AG20443 (cell line): ENCODE measurements at places on chromosomes 6 and 20.

DNA sequence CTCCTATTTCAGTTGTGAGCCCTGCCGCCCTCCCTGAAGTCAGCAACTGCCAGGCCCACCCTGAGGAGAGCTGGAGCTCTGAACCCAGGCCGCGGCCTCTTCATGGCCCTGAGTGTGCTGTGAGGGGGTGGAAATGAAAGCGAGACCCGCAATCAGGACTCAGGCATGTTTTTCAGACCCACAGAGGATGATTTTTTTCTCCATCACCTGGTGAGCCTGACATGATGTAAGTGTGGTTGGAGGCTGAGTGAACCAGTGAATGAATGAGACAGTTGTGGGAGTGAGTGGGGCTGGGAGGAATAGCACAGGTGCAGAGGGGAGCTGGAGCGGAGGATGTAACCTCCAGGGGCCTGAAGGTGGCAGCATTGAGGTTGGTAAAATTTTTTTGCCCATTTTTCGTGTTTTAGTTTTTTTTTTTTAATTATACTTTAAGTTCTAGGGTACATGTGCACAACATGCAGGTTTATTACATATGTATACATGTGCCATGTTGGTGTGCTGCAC is 18.3 kb downstream of the RAET1L start:
- DNase-seq, result peak; percentile 51

- peak; percentile 88 for DNase-seq
These were observed 19.6 kb downstream of the RRBP1 start for GRCh38 chr20:17662333-17663039.

GRCh38 chr6:32154514-32155161 is 697 bp downstream of the PPT2 start:
- peak; percentile 68 for DNase-seq

DNA sequence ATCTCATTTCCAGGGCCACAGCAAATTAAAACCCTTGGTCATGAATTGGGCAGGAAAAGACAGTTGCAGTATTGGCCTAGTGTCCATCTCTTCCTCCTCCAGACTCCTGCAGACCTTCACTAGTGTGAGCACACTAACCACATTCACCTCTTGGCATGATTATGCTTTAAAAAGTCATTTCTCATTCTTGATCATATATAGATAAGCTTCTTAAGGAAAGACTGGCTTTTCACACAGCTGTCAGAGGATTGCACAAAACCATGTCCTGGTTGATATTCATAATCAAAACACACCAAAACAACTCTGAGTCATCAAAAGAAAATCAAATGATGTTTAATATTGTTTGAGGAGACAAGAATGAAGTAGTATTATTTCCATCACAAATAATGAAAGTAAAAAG is 52.1 kb downstream of the TMEM200A start:
- no peak for DNase-seq

DNA sequence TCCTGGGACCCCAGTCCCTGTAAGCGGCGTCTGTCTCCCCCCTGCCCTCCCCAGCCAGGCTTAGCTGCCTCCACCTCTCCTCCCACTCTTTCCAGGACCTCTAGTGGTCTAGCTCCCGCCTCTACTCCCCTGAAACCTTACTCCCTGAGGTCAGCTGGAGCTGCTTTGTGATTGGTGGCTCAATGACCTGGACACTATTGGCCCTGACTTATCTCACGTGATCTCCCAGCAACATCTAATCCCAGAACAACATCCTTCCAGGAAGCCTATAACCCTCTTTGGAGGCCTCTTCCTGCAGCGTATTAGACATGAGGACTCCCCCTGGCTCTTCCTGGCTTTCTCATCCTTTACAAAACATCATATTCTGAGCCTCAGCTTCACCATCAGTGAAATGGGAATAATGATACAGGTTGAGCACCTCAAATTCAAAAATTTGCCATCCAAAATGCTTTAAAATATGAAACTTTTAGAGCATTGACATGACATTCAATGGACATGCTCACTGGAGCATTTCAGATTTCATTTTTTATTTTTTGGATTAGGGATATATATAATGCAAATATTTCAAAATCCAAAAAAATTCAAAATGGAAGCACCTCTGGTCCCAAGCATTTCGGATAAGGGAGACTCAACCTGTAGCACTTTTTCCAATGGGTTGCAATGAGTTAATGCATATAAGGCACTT is 16.3 kb upstream of the SRC start:
- DNase-seq, result no peak

DNA sequence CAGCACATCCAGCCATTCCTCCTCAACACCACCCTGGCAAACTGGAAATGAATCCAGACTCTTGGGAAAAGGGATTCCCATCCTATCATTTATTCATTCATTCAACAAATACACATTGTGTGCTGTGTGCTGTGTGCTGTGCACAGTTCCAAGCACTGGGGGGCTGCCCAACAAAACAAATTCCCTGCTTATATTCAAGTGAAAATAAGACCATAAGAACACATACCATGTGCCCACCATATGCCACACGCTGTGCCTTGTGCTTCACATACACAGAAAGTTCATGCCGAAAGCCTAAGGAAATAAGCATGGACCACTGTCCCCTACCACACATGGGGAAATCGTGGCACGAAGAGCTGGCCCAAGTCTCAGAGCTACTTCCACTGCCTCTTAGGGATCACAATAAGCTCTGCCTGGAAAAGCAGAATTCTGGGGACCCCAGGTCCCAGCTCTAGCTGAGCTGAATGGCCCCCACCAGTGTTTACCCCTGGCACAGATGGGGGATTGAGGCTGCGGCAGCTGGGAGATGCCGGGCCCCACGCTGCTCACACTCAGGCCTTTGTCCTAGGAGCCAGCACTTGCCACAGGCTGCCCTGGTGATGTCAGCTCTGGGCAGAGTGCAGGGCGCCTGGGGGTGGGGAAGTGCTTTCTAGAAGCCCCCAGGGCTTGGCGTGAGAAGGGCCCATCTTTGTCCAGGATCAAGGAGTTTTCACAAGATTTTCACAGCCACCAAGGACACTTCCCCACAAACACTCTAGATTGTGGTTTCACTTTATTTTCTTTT is 99.6 kb downstream of the PREX1 start:
- DNase-seq, result no peak

- peak; percentile 29 for DNase-seq
These were observed 505.3 kb upstream of the JAG1 start for GRCh38 chr20:11178946-11179654.

DNA sequence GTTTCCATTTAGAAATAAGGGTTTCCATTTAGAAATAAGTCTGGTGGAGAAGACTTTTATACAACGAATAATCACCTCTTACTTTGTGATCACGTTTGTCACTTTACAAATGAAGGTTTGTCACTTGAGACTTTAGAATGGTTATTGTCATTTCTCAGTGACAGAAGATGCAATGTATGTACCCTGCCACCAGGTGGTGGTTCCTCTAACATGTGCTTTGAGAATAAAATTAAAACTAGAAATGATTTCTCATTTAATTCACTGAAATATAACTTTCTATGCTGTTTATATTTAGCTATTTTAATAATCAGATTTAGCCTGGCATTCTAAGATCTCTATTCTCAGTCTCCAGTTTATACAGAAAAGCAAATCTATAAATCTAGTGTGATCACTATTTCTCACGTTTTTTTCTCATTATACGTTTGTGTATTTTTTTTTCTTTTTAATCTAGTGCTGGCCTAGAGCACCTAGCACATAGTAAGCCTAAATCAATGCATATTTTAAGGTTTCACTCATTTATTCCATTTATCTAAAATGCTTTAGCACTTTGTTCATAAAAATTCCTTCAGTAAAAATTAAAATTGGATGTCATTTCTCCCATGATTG is 57.4 kb upstream of the TFAP2D start:
- peak; percentile 15 for DNase-seq
